ENCODE measurements at places on chromosomes 7 and 10. TPM values are rescaled to one million over a fixed set of nuclear protein-coding genes. Genes with fewer than 3 reads are reported as not detected.

The LHPP gene
- 9.9 TPM for total RNA-seq

The GDF2 gene
- total RNA-seq, result not detected

The CYP26C1 gene
- not detected for total RNA-seq

The CFAP46 gene
- total RNA-seq, result 0.79 TPM

The VSTM2A gene
- total RNA-seq, result not detected

The NPFFR1 gene
- not detected for total RNA-seq

The CYP51A1 gene
- total RNA-seq, result 149 TPM

The DEPP1 gene
- total RNA-seq, result 2.6 TPM

The CCDC7 gene
- 3.7 TPM for total RNA-seq

The RET gene
- total RNA-seq, result 0.37 TPM

The GIMAP5 gene
- not detected for total RNA-seq

The FBXO24 gene
- 0.21 TPM for total RNA-seq

The C10orf67 gene
- 0.28 TPM for total RNA-seq

The SPDYE16 gene
- total RNA-seq, result 0.05 TPM

The PRSS37 gene
- total RNA-seq, result not detected

The PCGF5 gene
- total RNA-seq, result 16.5 TPM

The SLIT1 gene
- total RNA-seq, result not detected

The CPA4 gene
- total RNA-seq, result 31.7 TPM

The CPXM2 gene
- total RNA-seq, result not detected

The INTS1 gene
- total RNA-seq, result 85.8 TPM

The CFAP70 gene
- 0.42 TPM for total RNA-seq

The HMX2 gene
- not detected for total RNA-seq

The NMT2 gene
- 11.4 TPM for total RNA-seq

The GNGT1 gene
- not detected for total RNA-seq

The EIF4EBP2 gene
- total RNA-seq, result 15.2 TPM

The PON2 gene
- total RNA-seq, result 72.4 TPM

The UCMA gene
- total RNA-seq, result not detected

The SPDYE2B gene
- total RNA-seq, result not detected

The NANOS1 gene
- total RNA-seq, result 0.99 TPM

The NEBL gene
- total RNA-seq, result 17.1 TPM

The COL13A1 gene
- total RNA-seq, result 0.19 TPM

The NYAP1 gene
- 0.65 TPM for total RNA-seq

The TNRC18 gene
- total RNA-seq, result 66.9 TPM

The TNS3 gene
- total RNA-seq, result 17.8 TPM

The TET1 gene
- 0.85 TPM for total RNA-seq

The LRRN3 gene
- total RNA-seq, result 0.07 TPM

The LGI1 gene
- not detected for total RNA-seq

The DYNC1I1 gene
- total RNA-seq, result 0.21 TPM
